Stomach (tissue), 19 donors: ENCODE measurements at places on chromosomes 4 and X. TPM values are rescaled to one million over a fixed set of nuclear protein-coding genes. Genes with fewer than 3 reads are reported as not detected.
A peak's percentile ranks its signal among the peaks of the same experiment; 100 is the strongest.

DNA sequence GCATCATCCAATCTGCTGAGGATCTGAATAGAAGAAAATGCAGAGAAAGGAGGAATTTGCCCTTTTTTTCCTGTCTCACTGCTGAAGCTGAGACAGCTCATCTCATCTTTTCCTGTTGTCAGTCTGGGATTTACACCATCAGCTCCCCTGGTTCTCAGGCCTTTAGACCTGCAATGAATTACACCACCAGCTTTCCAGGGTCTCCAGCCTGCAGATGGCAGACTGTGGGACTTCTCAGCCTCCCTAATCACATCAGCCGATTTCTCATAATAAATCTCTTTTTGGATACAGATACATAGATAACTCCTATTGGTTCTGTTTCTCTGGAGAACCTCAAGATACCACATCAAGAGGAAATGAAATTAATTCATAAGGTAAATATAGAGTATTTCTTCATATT lies 134.6 kb upstream of the MAB21L2 start:
- H3K27ac ChIP-seq = no peak overlapping the region
- H3K27me3 ChIP-seq = no peaks in the 10 kb centered on the region

DNA sequence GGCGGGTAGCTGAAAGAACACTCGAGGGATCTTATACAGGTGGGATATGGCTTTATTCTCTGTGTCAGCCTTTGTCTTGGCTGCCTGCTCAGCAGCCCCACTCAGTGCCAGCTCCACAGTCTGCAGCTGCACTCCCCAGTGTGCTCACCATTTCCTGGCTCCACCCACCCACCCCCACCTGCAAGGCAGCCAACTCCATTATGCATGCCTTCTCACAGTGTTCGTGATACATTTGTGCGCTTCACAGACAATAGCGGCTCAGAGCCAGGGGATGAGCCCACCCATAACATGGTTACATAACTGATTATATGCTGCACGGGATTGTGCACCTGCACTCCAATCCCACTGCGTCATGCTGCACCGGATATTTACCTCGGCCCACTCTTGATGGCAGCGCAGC lies 8.8 kb upstream of the TMEM128 start:
- H3K4me1 ChIP-seq = no peaks in the 10 kb centered on the region
- H3K27ac ChIP-seq = no peak overlapping the region
- H3K4me3 ChIP-seq = no peak overlapping the region
- H3K36me3 ChIP-seq = no peaks in the 10 kb centered on the region

- H3K36me3 ChIP-seq = no peaks in the 10 kb centered on the region
- H3K27me3 ChIP-seq = no peaks in the 10 kb centered on the region
- peak; percentile 99 for DNase-seq
These were observed 977 bp upstream of the USP9X start for GRCh38 chrX:41084044-41084892.

- no peak overlapping the region for H3K27ac ChIP-seq
- no peak overlapping the region for H3K4me3 ChIP-seq
- no peaks in the 10 kb centered on the region for H3K36me3 ChIP-seq
- peaks cover 78% of the 10 kb centered on the region for H3K27me3 ChIP-seq
- DNase-seq = no peak
These were observed 1.3 kb downstream of the SFRP2 start for GRCh38 chr4:153787575-153787974.

DNA sequence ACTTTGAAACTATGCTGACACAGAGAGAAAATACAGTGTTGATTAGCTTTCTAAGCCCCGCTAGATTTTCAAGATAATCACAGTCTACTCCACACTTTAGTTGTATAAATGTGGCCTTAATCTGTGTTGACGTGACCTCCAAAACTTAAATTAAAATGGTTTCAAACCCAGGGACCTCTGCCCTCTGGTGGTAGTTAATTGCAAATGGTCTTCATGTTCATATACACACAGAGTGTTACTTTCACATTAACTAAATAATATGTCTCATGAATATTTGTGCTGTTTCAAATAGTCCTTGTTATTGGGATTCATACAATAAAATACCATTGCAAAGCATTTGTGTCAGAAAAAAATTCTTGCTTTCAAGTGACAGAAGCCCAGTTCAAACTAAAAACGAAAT lies 64.3 kb downstream of the TASL start:
- H3K36me3 ChIP-seq = no peaks in the 10 kb centered on the region
- no peaks in the 10 kb centered on the region for H3K27me3 ChIP-seq
- DNase-seq = peak; percentile 7
- no peak overlapping the region for H3K4me3 ChIP-seq

DNA sequence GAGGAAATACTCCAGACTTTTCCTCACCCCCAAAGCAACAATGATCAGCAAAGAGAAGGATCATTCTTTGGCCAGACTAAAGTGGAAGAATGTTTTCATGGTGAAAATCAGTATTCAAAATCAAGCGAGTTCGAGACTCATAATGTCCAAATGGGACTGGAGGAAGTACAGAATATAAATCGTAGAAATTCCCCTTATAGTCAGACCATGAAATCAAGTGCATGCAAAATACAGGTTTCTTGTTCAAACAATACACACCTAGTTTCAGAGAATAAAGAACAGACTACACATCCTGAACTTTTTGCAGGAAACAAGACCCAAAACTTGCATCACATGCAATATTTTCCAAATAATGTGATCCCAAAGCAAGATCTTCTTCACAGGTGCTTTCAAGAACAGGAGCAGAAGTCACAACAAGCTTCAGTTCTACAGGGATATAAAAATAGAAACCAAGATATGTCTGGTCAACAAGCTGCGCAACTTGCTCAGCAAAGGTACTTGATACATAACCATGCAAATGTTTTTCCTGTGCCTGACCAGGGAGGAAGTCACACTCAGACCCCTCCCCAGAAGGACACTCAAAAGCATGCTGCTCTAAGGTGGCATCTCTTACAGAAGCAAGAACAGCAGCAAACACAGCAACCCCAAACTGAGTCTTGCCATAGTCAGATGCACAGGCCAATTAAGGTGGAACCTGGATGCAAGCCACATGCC lies 89.7 kb downstream of the TET2 start:
- H3K27ac ChIP-seq = no peak overlapping the region
- H3K4me1 ChIP-seq = peaks cover 5% of the 10 kb centered on the region
- DNase-seq = no peak
- no peak overlapping the region for H3K4me3 ChIP-seq
- H3K27me3 ChIP-seq = no peaks in the 10 kb centered on the region

- H3K27ac ChIP-seq = peak overlapping the region; percentile 91
- peak overlapping the region; percentile 61 for H3K4me3 ChIP-seq
- no peaks in the 10 kb centered on the region for H3K27me3 ChIP-seq
- peaks cover 22% of the 10 kb centered on the region for H3K36me3 ChIP-seq
These were observed 545 bp downstream of the ABCE1 start for GRCh38 chr4:145098675-145099037.

- peak overlapping the region; percentile 100 for H3K27ac ChIP-seq
- H3K4me1 ChIP-seq = peaks cover 26% of the 10 kb centered on the region
- H3K27me3 ChIP-seq = no peaks in the 10 kb centered on the region
- DNase-seq = peak; percentile 85
These were observed 1.2 kb downstream of the CPEB2 start for GRCh38 chr4:15003401-15003890.

DNA sequence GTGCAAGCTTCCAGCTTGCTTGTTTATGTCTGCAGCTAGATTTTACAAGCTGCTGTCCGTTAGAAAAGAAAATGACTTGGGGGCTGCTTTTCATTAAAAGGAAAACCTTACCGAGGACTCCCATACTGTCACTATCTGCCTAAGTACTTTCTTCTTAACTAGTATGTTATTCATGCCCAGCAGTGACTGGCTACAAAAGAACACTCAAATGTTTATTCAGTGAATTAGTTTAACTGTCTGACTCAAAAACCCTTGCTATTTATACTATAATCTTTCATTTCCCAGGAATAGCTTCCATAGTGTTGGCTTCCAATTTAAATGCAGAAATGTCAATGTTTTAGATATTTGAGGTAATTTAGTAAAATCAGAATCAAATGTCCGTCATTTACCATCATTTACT lies 164.9 kb downstream of the DTHD1 start:
- no peaks in the 10 kb centered on the region for H3K27me3 ChIP-seq
- no peaks in the 10 kb centered on the region for H3K4me1 ChIP-seq
- H3K27ac ChIP-seq = no peak overlapping the region
- H3K36me3 ChIP-seq = no peaks in the 10 kb centered on the region
- H3K4me3 ChIP-seq = no peak overlapping the region

GRCh38 chr4:1780435-1780834 lies 12.7 kb upstream of the FGFR3 start:
- H3K4me3 ChIP-seq = no peak overlapping the region
- H3K36me3 ChIP-seq = no peaks in the 10 kb centered on the region
- H3K4me1 ChIP-seq = no peaks in the 10 kb centered on the region
- H3K27ac ChIP-seq = no peak overlapping the region
- DNase-seq = no peak

DNA sequence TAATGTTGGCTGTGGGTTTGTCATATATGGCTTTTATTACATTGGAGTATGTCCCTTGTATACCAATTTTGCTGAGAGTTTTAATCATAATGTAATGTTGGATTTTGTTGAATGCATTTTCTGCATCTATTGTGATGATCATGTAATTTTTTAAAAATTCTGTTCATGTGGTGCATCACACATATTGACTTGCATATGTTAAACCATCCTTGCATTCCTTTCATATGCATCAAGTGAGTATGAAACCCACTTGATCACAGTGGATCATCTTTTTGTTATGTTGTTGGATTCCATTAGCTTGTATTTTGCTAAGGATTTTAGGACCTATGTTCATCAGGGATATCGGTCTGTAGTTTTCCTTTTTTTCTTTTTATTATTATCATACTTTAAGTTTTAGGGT lies 12.1 kb downstream of the HEPH start:
- no peak for DNase-seq
- H3K27ac ChIP-seq = no peak overlapping the region
- H3K36me3 ChIP-seq = peaks cover 13% of the 10 kb centered on the region
- no peak overlapping the region for H3K4me3 ChIP-seq
- no peaks in the 10 kb centered on the region for H3K27me3 ChIP-seq
- no peaks in the 10 kb centered on the region for H3K4me1 ChIP-seq

GRCh38 chrX:100076031-100076430 lies 334.0 kb downstream of the PCDH19 start:
- H3K4me3 ChIP-seq = no peak overlapping the region
- no peaks in the 10 kb centered on the region for H3K4me1 ChIP-seq
- no peaks in the 10 kb centered on the region for H3K27me3 ChIP-seq

- H3K4me1 ChIP-seq = peaks cover 9% of the 10 kb centered on the region
- no peaks in the 10 kb centered on the region for H3K27me3 ChIP-seq
- H3K4me3 ChIP-seq = no peak overlapping the region
- no peaks in the 10 kb centered on the region for H3K36me3 ChIP-seq
These were observed 5.4 kb downstream of the RNF150 start for GRCh38 chr4:141127884-141128283.

DNA sequence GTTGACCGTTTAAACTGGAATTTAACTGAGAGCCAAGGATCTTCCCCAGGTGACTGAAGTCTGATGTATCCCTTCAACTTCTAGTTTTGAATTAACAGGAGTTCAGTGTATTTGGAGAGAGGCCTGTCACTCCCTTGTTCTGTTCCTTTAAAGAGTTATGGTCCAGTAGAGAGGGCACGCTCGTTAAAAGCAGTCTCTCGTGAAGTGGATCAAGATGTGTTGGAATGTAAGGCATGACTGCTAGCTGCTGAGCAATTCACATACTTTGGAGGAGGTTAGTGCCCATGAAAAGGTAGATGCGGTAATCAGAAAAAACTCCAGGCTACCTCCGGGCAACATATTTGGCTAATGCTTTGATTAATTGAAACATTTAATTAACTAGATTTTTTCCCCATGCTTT lies 65.7 kb downstream of the SHROOM2 start:
- H3K36me3 ChIP-seq = no peaks in the 10 kb centered on the region
- no peak overlapping the region for H3K27ac ChIP-seq
- no peaks in the 10 kb centered on the region for H3K27me3 ChIP-seq
- H3K4me3 ChIP-seq = no peak overlapping the region
- DNase-seq = no peak

DNA sequence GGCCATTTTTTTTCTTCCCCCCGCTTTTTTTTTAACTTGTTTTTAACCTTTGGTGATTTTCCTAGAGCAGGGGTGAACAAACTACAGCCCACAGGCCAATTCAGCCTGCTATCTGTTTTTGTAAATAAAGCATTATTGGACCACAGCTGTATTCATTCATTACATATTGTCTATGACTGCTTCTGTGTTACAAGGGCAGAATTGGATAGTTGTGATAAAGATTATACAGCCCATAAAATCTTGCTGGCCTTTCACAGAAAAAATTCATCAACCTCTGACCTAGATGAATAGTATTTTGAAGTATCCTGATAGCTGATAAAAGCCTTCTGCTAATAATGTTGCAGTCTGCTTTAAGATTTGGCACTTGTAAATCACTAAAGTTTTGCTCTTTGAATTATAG lies 63.4 kb downstream of the SMAD1 start:
- no peaks in the 10 kb centered on the region for H3K36me3 ChIP-seq
- no peak overlapping the region for H3K27ac ChIP-seq
- H3K27me3 ChIP-seq = no peaks in the 10 kb centered on the region

- DNase-seq = peak; percentile 23
- H3K4me3 ChIP-seq = peak overlapping the region; percentile 48
- H3K36me3 ChIP-seq = no peaks in the 10 kb centered on the region
- H3K27me3 ChIP-seq = peaks cover 15% of the 10 kb centered on the region
These were observed 837 bp downstream of the CITED1 start for GRCh38 chrX:72304877-72305276.

DNA sequence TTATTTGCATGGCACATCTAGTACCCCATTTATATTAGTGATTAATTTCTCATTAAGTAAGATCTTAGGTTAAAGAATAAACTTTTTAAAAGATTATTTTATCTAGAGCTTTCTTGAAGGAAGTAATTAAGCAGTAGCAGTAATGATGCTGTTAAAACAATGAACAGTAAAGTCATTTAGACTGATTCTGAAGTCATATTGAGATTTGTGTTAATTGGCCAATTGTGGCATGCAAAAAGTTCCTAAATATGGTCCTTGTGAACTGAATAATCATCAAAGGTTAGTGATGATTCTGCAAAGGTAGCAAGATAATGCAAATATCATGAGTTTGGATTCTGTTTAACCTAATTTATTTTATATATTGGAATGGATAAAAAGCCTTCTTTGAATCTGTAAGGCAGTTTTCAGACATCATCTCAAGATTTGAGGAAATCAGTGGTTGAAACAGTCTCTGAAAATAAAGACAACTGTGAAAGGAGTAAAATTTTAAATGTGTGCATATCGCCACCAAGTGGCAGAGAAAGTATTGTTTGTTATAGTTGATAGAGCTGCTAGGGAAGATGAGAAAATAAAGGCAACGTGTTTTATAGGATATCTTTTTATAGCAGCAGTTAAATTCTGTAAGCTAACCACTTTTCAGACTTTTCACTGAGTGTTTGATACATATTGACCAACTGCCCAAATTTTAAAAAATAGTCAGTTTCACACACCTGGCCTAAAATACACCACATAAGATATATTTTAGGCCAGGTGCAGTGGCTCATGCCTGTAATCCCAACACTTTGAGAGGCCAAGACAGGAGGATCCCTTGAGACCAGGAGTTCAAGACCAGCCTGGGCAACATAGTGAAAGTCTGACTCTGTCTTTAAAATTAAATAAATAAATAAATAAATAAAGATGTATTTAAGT lies 79.6 kb downstream of the CCKAR start:
- H3K36me3 ChIP-seq = peaks cover 22% of the 10 kb centered on the region
- H3K4me3 ChIP-seq = no peak overlapping the region
- peaks cover 8% of the 10 kb centered on the region for H3K4me1 ChIP-seq
- H3K27me3 ChIP-seq = no peaks in the 10 kb centered on the region

GRCh38 chr4:176189891-176190795 lies 5.2 kb downstream of the SPATA4 start:
- peaks cover 53% of the 10 kb centered on the region for H3K4me1 ChIP-seq
- DNase-seq = no peak
- H3K27ac ChIP-seq = no peak overlapping the region
- no peak overlapping the region for H3K4me3 ChIP-seq

DIAPH2 gene
- 35.5 TPM for total RNA-seq

NONO gene
- 252 TPM for total RNA-seq

STK32B gene
- 1.8 TPM for total RNA-seq

FAAH2 gene
- 2.9 TPM for total RNA-seq

SMARCA1 gene
- 47.8 TPM for total RNA-seq

UBE2D3 gene
- total RNA-seq = 267 TPM

SSX2 gene
- total RNA-seq = not detected
